ENCODE measurements at places on chromosomes 2 and 18. TPM values are rescaled to one million over a fixed set of nuclear protein-coding genes. Genes with fewer than 3 reads are reported as not detected.

- H3K27ac ChIP-seq: no peak overlapping the region
- H3K36me3 ChIP-seq: no peaks in the 10 kb centered on the region
- H3K4me3 ChIP-seq: no peak overlapping the region
- H3K27me3 ChIP-seq: no peaks in the 10 kb centered on the region
- no peak for DNase-seq
Measured at GRCh38 chr2:54041135-54041534, 70.3 kb upstream of the PSME4 start.

DNA sequence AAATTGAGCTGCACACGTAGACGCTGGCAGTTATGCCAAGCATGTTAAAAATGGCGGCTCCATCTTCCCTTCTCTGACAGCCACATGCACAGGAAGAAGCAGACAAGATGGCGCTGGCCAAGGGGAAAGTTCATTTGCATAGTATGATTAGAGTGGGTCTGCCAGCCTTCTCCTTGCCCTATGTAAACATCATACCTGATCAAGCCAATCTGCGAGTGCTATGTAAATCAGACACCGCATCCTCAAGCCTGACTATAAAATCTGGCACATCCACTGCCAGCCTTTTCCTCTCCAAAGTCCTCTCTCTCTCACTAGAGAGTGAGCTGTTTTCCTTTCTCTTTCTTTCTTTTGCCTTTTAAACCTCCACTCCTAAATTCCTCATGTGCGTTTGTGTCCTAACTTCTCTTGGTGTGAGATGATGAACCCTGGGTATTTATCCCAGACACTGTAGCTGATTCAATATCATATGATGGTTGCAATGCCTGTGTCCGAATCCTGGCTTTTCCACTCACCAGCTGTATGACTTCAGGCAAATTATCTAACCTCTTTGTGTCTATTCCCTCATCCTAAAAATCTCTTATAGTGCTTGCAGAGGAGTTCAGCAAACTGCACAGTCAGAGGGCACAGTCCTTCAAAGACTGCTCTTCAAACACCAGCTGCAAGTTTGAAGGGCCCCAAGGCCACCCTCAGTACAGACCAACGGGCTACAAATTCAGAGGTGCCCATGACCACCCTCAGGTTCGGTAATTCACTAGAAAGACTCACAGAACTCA lies 39.3 kb upstream of the ITSN2 start:
- no peak overlapping the region for H3K4me3 ChIP-seq
- no peaks in the 10 kb centered on the region for H3K4me1 ChIP-seq
- no peaks in the 10 kb centered on the region for H3K27me3 ChIP-seq
- no peaks in the 10 kb centered on the region for H3K36me3 ChIP-seq
- DNase-seq: no peak

IKZF2 gene
- polyA plus RNA-seq: 5.5 TPM

CRYGD gene
- polyA plus RNA-seq: not detected

DNA sequence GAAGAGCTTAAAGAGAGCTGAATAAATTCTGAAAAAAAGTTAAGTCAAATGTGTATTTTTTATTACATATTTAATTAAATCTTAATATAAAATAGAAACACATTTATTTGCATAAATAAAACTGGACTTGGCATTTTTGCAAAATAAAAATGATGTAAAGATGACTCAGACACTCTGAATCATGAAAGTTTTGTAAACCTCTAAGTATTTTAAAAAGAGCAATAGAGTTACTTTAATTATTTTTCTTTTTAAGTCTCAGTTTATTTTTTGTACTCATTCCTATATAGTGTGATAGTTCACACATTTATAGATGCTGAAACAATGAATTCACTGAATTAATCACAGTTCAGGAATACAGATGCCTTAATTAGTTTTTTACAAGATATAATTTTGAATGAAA lies 109.9 kb upstream of the DTNA start:
- H3K27me3 ChIP-seq: no peaks in the 10 kb centered on the region
- no peaks in the 10 kb centered on the region for H3K36me3 ChIP-seq
- peaks cover 10% of the 10 kb centered on the region for H3K4me1 ChIP-seq
- H3K4me3 ChIP-seq: no peak overlapping the region
